Dermis lymphatic vessel endothelial cell (primary cell): ENCODE measurements at places on chromosomes 12 and 14. TPM values are rescaled to one million over a fixed set of nuclear protein-coding genes. Genes with fewer than 3 reads are reported as not detected.

The CD163L1 gene
- total RNA-seq, result 16.1 and 19.0 TPM in 2 replicates

The PAX9 gene
- total RNA-seq, result under 0.01 TPM in 2 replicates

The PLEKHG3 gene
- total RNA-seq, result 6.1 and 11.0 TPM in 2 replicates

The CCDC197 gene
- total RNA-seq, result not detected in 2 replicates
